ENCODE measurements at places on chromosomes 4 and X. TPM values are rescaled to one million over a fixed set of nuclear protein-coding genes. Genes with fewer than 3 reads are reported as not detected.

Gene TLR8
- total RNA-seq = 0.08 TPM

Gene HMX1
- not detected for total RNA-seq

Gene GAGE10
- total RNA-seq = not detected

Gene NAT8L
- not detected for total RNA-seq

Gene CITED1
- total RNA-seq = 0.52 TPM

Gene BTK
- 0.49 TPM for total RNA-seq

All from CD4-positive, alpha-beta T cell (primary cell).